ENCODE measurements at places on chromosomes 1 and 21.
A peak's percentile ranks its signal among the peaks of the same experiment; 100 is the strongest.

- DNase-seq = no peak
Measured at GRCh38 chr1:118773656-118774055, 214.5 kb downstream of the TBX15 start.

DNA sequence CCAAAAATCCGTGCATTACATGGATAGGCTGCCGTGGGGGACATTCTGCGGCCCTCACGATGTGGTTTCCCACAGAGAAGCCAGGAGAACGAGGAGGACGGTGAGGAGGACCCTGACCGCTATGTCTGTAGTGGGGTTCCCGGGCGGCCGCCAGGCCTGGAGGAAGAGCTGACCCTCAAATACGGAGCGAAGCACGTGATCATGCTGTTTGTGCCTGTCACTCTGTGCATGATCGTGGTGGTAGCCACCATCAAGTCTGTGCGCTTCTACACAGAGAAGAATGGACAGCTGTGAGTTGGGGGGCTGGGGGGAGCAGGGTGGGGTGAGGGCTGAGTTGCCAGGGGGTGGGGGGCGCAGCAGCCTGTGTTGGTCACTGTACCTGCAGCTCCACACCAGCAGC is 13.2 kb downstream of the PSEN2 start:
- DNase-seq = no peak

- no peak for DNase-seq
Measured at GRCh38 chr1:72122099-72122880, 160.0 kb downstream of the NEGR1 start.

DNA sequence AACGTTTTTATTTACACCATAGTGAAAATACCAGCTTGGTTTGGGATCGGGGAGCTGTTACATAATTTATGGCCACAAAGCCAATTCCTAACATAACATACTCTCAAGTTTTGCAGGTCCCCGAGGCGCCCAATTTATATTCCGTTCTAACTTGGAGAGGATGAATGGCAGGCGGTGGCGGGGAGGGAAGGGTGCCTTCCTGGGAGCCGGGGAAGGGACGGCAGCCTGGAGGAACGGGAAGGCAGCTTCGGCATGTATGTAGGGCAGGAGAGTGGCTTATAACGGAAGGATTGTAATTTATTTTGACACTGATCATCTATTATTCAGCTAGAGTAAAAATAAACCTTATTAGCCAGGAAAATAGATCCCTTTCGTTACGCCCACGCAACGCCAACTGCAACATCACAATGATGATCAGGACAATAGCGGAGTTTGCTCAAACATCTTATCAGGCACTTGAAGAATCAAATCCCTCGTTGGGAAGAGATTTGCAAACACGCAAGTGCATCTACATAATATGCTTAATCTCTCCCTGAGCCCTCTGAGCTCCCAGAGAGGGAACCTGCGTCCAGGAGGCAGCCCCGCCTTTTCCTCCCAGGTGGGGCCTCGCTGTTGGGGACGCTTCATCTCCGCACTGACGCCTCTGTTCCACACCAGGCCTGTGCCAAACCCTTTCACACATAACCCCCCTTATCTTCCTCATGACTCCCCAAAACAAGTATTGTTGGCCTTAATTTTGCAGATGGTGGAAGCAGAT is 93.7 kb upstream of the C1orf174 start:
- no peak for DNase-seq

DNA sequence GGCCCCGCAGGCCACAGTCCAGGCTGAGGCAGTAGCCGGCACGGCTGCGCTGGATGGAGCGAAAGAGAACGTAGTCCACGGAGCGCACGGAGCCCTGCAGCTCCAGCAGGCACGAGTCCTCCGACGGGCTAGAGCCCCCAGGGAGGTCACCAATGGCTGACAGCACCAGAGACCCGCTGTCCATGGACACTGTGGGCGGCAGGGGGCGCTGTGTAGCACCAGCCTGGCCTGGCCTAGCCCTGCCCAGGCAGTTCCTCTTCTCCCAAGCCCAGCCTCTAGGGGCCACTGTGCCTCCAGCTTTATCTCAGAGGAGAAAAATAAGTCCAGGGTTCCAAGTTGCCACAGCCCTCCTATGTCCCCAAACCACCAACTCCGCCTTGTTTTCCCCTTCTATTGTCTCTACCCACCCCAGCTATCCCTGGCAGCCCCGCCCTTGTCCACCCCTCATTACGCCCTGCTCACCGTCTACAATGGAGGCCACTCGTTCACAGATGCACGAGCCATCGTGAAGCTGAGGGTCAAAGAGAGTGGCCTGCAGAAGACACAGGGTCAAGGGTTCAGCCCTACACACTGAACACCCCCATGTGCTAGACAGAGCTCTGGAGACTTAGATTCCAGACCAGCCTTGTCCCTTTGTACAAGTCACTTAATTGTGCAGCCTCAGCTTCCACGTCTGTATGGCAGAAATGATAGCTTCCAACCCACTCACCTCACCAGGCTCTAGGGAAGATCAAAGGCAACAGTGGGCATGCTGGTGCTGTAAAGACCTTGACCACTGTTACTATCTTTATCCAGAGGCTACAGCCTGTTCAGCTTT is 4.4 kb downstream of the ENTREP3 start:
- peak; percentile 88 for DNase-seq

DNA sequence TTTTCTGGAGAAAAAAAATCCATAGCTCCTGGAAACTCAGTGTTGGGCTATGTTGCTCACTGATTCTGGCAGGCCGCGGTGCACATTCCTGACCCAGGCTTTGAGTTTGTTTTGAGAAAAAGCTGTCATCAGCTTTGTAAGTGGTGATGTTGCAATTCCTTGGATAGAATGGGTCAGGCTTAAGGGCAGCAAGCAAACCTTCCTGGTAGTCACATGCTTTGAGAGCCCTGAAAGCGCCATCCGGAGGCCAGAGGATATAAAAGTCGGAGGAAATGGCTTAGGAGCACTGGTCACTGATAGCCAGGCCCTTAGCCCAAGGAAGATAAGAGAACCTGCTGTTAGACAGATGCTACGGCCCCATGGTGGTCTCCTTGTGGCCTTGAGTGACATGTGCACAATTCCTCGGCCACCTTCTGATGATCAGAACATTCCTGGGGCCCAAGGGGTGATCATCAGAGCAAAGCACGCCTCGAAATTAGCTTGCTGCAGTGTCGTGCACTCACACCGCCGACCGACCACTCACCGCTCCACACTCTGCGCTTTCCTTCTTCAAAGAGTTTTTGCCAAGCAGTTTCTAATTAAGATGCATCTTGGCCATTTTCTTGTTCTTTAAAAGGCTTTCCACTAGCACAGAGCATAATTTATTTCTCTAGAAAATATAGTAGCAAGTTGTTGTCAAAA is 78.6 kb downstream of the MAN1C1 start:
- no peak for DNase-seq

DNA sequence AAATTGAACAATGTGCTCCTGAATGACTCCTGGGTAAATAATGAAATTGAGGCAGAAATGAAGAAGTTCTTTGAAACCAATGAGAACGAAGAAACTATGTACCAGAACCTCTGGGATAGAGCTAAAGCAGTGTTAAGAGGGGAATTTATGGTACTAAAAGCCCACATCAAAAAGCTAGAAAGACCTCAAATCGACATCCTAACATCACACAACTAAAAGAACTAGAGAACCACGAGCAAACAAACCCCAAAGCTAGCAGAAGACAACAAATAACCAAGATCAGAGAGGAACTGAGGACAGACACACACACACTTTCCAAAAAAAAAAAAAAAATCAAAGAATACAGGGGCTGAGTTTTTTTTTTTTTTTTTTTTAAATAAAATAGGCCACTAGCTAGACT is 564.2 kb downstream of the SMYD3 start:
- no peak for DNase-seq

- DNase-seq = no peak
Measured at GRCh38 chr1:71252900-71253299, 172.1 kb upstream of the ZRANB2 start.

DNA sequence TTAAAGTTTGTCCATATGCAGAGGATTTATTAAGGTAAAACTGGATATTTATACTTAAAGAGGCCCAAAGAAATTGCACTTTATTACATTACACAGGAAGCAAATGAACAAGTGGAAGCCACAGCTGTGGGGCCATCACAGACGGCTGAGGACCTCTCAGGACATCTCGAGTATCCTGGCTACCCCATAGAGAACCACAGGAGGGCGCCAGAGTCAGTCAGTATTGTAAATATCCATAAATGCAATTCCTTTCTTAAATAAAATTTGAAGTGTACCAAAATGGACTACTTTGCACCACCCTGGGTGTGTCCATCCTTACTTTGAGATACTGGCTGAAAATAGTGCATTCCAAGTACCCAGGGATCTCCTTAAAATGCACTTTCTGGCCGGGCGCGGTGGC is 257.2 kb downstream of the MRPL39 start:
- no peak for DNase-seq

DNA sequence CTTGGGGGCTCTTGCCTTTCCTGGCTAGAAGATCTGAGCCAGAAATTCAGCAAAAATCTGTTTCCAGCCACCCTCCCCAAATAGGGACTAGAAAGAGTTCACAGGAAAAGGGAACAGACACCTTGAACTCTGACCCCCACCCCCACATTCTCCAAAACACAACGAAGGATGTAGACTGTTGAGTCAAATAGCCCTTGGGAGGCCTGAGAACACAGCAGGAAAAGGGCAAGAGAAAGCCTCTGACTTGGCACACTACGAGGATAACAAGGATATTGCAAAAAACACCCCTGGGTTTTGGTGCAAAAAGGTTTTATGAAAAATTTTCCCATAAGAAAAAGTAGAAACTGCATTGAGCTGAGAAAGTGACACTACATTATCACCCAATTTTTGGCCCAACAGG is 1.9 kb upstream of the YRDC start:
- DNase-seq = no peak

Measured in stimulated activated CD8-positive, alpha-beta memory T cell treated with anti-CD3 and anti-CD28 coated beads, Interleukin-7, amount 100 ng/mL, for 48 hours (primary cell).